ENCODE measurements at places on chromosomes 11 and 22.

GRCh38 chr11:127873478-127873877 is 713.9 kb downstream of the ETS1 start:
- no peak for DNase-seq

DNA sequence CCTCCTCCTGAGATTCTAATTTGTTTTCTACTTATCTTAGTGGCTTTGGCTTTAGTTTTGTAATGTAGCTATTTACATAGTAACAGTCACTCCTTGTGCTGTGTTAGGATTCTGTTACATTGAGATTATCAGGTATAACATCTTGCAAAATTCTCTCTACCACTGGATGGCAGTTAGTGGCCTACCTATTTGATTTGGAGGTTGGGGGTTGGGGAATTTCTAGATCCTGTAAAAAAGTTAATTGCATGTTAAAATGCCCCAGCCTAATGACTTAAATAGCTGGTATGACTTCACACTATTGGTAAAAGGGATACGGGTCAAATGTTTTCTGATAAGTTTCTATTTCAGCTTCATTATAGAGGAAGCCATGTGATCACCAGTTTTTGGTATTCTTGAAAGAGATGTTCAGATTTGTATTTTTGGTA is 2.8 kb downstream of the GRK3 start:
- no peak for DNase-seq

GRCh38 chr11:103609117-103610066 is 427.0 kb upstream of the DDI1 start:
- no peak for DNase-seq

GRCh38 chr11:40403321-40403720 is 1056.1 kb downstream of the LRRC4C start:
- DNase-seq: no peak

- DNase-seq: no peak
These were observed 18.3 kb downstream of the SLC5A12 start for GRCh38 chr11:26703411-26704191.

GRCh38 chr11:94595076-94595475 is 27.9 kb downstream of the PIWIL4 start:
- DNase-seq: no peak
